RKO (cell line): ENCODE measurements at places on chromosomes 2 and 18.

GRCh38 chr2:86253424-86253823 is 54.2 kb downstream of the MRPL35 start:
- no peak for DNase-seq

- no peak for DNase-seq
Measured at GRCh38 chr2:65654496-65654895, 222.1 kb upstream of the SPRED2 start.

GRCh38 chr2:224561234-224562005 is 23.7 kb downstream of the CUL3 start:
- no peak for DNase-seq

DNA sequence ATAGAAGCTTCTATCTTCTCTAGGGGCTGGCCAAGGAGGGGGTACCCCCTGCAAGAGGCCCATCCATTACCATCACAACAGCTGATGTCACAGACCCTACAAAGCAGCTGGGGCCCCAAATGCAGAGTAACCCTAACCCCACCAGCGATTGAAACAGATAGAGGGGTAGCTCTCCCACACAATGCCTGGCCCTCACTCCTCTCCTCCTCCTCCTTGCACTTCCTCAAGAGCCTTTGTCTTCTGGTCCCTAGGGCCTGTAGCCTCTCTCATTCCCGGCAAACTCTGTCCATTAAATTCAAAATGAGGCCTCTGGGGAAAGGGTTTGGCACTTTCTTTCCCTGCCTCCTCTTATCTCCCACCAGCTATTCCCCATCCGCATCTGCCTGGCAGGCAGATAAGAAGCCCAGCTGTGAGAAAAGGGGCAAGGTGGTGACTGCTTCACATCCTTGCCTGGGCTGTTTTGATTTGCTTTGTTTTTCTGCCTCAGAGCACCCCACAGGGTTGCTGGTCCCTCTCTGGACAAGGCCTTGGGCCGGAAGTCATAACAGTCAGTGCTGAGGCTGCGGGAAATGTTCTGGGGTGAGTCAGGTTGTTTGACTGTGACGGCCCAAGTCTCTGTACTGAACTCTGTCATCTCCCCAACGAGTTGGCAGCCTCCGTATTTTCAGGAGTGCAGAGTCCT is 26.1 kb upstream of the CYP26B1 start:
- DNase-seq = peak; percentile 16

- DNase-seq = no peak
Measured at GRCh38 chr2:210456571-210456970, 20.0 kb downstream of the LANCL1 start.

DNA sequence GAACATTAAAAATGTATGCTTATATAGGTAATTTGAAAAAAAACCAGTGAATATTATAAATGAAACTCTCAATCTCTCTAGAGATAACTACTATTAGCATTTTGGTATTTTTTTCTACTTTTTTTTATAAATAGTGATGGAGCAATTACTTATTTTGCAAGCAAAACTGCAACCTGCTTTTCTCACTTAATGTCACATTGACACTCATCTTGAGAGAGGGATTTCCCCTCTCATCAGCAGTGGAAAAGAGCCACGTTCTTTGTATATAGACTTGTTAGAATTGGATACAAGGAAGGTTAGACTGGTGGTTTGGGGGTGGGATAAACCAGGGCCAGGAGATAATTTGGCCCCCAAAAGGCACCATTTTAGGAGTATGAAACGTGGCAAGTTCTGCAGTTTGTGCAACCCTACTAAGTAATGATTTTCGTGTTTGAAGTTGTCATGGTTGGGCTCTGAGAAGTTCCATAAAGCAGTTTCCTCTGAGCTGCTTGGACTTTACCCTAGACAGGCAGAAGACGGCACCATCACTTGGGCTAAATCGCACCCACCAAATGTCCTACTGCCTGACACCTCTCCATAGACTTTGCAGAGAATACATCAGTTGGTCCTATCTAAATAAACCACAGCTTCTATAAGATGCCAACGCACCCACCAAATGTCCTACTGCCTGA is 194.0 kb downstream of the ACTR3 start:
- no peak for DNase-seq

- DNase-seq = no peak
Measured at GRCh38 chr18:63378919-63379638, 12.1 kb upstream of the KDSR start.
